LHCN-M2 (cell line): ENCODE measurements at places on chromosomes 7 and 10. TPM values are rescaled to one million over a fixed set of nuclear protein-coding genes. Genes with fewer than 3 reads are reported as not detected.

NKX2-3 gene
- total RNA-seq: 0.19 TPM in 1 of 2 replicates, not detected in the other

DNA sequence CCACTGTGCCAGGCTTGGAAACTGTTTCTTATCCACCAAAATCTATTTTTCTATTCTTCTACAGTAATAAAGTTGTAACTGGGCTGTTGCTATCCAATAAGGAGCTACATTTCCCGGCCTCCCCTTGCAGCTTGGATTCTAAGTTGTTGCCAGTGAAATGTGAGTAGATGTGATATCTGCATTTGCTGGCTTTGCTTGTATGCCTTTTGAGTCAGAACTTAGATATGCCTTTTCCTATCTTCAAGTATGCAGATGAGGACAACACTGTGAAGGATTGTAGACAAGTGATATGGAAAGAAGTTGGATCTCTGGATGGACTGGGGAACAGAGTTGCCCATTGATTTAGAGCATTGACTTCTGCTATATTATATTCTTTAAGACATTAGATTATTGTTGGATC, 236.9 kb downstream of the REEP3 start:
- DNase-seq: peak; percentile 65

GRCh38 chr7:154785898-154786297, 217.0 kb downstream of the PAXIP1 start:
- no peak for DNase-seq

- DNase-seq: no peak
Measured at GRCh38 chr7:27519793-27520469, 142.8 kb downstream of the HIBADH start.

- DNase-seq: no peak
Measured at GRCh38 chr10:1957057-1957456, 219.7 kb upstream of the ADARB2 start.

FBXL13 gene
- 0.63 and 2.4 TPM in 2 replicates for total RNA-seq

GRB10 gene
- 17.5 and 24.0 TPM in 2 replicates for total RNA-seq

GRCh38 chr7:12152196-12152918, 58.7 kb upstream of the TMEM106B start:
- no peak for DNase-seq

GRCh38 chr10:18743926-18744325, 84.7 kb downstream of the ARL5B start:
- no peak for DNase-seq

BCAP29 gene
- total RNA-seq: 214 and 242 TPM in 2 replicates

INPP5A gene
- total RNA-seq: 15.9 and 16.0 TPM in 2 replicates

- no peak for DNase-seq
Measured at GRCh38 chr7:36606976-36607720, 117.1 kb downstream of the AOAH start.

GRCh38 chr10:86795353-86795752, 38.9 kb downstream of the BMPR1A start:
- peak; percentile 84 for DNase-seq

DNA sequence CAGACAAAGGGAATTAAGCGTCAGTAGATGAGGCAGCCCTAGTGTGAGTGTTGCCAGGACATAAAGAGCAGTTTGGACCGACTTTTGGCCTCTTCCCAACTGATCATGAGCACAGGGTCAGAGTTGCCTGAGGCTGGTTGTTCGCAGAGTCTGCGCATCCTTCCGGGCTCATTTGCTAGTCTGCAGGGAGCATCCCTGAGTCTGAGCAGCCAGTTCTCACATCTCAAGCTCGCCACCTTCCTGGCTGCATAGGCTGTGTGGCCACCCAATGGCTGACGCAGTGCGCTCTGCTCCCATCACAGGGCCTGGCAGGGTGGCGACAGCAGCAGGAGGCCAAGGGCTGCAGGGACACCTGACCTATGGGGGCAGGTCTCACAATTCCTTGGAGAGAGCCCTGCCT, 5.0 kb downstream of the GAD2 start:
- DNase-seq: no peak

DNA sequence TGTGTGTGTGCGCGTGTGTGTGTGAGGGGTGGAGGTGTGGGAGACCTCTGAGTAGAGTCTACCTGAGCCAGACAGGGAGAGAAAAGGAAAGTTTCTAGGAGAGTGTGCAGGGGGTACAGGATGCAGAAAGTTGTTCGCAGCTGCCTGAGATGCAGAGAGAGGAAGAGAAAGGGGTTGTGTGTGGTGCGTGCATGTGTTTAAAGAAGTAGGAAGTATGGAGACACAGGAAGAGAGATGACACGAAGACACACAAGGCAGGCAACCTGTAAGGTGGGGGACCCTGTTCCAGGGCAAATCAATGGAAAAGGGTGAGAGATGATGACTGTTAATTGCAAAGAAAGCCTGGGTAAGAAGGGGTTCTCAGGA, 52.2 kb downstream of the C10orf105 start:
- DNase-seq: no peak

DNA sequence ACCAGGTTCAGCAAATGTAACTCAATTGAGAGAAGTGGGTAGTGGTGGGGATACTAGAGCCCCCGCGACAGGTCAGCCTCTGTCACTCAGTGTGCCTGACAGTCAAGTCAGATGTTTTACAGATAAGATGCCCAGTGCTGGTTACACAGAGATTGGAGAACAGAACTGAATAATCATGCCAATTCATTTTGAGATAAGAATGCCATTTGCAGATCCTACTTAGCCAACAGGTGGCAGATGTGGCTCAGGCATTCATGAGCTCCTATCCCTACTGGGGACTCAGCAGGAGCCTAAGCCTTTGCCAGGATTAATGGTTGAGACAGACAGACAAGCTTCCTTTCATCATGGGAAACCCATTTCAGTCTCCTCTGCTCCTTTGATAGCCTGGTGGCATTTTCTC, 137.8 kb downstream of the MAPK8 start:
- peak; percentile 35 for DNase-seq

SYT15B gene
- total RNA-seq: under 0.01 TPM in 1 of 2 replicates, not detected in the other
